Cerebellar cortex (tissue), 1 donor: ENCODE measurements at places on chromosomes 16 and 17.
A peak's percentile ranks its signal among the peaks of the same experiment; 100 is the strongest.

GRCh38 chr17:58002154-58002948, 4.7 kb downstream of the SRSF1 start:
- no peak for DNase-seq

DNA sequence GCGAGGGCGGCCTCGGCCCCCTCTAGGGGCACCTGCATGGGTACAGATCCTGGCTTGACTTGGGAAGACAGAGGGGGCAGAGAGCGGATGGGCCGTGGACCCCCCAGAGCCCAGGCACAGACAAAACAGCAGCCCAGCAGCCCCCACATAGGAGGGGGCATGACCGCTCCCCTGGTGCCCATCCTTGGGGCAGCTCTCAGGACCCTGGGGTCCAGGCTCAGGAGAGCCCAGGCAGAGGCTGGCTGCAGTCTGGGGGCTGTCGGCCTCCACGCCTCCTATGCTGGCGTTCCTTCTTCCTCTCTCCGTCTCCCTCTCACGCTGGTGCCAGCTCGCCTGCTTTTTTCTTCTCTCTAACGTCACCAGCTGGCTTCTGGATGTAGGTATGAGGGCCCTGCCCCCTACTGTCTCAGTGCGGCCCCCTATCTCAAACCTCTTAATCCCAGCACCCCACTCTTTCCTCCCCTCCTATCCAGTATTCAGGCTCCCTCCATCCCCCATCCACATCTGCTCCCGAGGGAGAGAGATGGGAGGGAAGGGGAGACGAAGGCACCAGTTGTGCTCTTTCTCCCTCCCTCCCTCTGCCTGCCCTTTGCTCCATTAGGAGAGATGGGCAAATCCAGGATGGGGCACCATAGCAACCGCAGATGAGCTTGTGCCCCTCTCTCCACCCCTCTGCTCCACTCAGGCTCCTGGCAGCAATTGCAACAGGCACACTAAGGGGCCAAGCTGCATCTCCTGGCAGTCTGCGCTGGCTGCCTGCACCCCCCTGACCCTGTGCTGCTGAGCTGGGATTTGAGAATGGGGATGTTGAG, at the start of gene GPR179:
Gene GPR179 (minus strand): TSS at position 349 of the 812 bp plus-strand sequence. CDS start 167 bp downstream, at position 182.
- no peak for DNase-seq

DNA sequence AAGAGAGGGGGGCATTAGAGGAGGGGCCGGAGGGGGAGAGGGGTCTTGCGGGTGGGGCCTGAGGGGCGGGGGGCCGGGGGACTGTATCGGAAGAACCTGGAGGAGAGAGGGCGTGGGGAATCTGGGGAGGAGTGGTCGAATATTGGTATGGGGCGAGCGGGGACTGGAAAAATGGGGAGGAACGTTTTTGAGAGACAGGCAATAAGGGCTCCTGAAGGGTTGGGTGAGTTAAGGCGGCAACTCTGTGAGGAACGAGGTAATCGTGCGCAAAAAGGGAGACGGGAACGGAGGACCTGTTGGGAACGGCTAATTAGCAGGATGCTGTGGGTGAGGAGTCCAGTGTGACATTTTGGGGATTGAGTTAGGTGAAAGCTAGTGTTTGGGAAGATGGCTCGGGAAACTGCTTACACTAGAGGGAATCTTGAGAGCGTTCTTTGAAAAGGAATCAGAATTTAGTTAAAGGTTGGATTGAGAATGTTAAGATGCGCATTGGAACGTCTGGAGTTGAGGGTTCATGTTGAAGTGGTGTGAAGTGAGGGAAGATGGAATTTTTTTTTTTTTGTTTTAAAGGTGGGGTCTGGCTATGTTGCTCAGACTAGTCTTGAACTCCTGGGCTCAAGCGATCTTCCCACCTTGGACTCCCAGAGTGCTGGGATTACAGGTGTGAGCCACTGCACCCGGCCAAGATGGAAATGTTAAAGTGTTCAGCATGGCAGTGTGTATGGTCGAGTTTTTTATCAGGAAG, 662 bp downstream of the WIPF2 start:
- peak; percentile 67 for DNase-seq

DNA sequence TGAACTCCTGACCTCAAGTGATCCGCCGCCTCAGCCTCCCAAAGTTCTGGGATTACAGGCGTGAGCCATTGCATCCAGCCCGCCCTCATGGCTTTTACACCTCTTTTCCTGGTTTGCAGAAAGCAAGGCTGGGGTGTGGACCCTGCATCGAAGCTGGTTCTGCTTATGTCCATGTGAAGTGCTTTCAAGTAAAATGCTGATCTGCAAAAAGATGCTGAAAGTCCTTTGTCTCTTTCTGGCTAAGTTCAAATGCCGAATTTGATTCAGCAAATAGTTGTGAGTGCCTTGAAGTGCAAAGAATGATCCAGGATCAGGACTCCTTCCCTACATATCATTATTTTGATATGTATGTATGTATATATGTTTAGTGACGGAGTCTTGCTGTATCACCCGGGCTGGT, 17.1 kb downstream of the NAA60 start:
- DNase-seq, result no peak

GRCh38 chr17:64599187-64599676, 62.9 kb downstream of the SMURF2 start:
- DNase-seq, result no peak

DNA sequence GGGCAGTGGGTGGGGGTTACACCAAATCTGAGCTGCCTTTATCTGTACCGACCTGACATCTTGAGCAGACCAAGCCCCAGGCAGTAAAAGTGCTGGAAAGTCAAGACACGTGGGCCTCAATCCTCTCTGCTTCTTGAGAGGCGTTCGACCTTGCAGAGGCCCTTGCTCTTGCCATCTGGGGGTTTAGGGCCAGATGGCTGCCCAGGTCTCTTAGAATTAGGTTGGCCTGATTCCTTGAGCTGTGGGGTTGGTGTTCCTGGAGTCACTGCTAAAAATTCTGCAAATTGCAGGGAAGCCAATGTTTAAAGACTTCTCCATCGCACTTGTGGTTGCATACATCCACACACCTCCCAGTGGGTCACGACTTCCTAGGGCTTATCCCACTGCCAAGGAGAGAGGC, 238.2 kb upstream of the ASIC2 start:
- peak; percentile 63 for DNase-seq

GRCh38 chr17:74298778-74299177, 24.7 kb downstream of the DNAI2 start:
- DNase-seq, result no peak

- no peak for DNase-seq
These were observed 12.7 kb downstream of the HIC1 start for GRCh38 chr17:2067608-2068024.

GRCh38 chr17:1693339-1693738, 8.7 kb upstream of the PRPF8 start:
- DNase-seq, result no peak

DNA sequence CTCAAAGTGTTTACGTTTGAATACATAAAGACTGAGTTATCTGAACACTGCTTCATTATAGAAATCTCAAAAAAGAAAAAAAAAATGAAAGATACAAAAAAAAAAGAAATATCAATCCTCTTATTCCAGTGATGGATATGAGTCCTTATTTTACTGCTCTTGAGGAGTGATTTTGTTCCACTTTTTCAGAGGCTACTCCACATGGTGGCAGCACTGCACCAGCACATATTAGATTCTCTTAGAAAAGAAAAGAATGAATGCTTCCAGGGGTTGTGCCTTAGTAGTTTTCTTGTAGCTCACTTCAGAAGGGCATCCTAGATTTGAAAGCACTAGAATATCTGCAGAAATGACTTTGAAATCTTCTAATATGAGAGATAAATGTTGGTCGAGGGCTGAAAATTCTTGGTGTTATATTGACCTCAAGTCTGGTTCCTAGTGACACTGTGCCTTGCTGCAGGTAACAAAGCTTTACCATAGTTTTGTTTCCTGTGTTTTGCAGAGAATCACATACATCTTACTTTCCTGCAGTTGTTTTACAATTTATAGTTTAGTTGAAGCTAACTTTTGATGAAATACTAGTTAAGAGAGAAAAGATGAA, 25.9 kb downstream of the AP2B1 start:
- DNase-seq, result peak; percentile 64

- DNase-seq, result no peak
These were observed 145.5 kb downstream of the AXIN2 start for GRCh38 chr17:65415991-65416390.

GRCh38 chr17:66564992-66565465, 262.6 kb downstream of the PRKCA start:
- DNase-seq, result no peak

- DNase-seq, result no peak
These were observed 10.9 kb downstream of the STH start for GRCh38 chr17:46009681-46010596.

DNA sequence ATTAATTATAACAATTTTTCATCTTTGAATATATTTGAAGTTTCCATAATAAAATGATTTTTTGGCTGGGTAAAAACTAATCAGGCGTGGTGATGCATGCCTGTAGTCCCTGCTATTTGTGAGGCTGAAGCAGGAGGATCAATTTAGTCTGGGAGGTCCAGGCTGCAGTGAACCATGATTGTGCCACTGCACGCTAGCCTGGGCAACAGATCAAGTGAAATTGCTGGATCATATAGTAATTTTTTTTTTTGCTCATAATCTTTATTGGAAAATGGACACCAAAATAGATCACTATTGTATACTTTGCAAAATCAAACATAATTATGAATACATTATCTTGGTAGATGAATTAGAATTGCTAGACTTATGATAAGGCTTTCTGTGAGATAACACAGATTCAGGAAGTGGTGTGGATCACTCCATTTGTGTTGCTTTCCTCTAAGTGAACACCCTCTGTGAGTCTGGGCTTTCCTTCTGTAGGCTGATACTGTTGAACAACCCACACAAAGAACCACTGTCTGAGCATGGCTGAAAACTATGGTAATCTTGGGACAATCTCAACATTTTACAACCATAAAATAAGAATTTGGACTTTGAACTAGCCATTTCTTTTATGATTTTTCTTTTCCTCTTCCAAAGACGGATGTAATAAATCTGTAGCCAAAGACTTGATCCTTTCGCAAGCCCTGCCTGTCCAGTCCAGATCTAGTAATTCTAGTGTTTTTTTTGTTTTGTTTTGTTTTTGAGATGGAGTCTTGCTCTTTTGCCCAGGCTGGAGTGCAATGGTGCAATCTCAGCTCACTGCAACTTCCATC, 5.6 kb upstream of the ST3GAL2 start:
- DNase-seq, result no peak

DNA sequence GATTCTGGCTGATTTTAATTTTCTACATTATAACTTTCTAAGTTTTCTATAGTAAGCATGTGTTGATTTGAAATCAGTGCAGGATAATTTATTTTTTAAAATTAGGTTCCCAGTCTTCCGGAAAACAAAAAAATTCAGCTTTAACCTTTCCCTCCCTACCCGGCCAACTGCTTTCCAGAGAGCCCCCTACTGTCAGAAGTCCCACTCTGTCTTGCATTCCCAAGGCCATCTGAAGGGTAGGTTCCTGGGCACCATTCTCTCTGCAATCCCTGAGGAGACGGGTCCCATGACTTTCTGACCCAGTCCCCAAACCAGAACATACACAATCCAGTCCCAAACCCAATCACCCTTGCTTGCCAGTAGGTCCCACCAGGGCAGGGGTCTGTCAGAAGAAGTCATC, 200.3 kb downstream of the CYLD start:
- no peak for DNase-seq

- peak; percentile 85 for DNase-seq
These were observed at the start of gene ARMC7 for GRCh38 chr17:75109407-75110233. Gene ARMC7 (plus strand): TSS chr17:75109969. CDS start chr17:75110289, 320 bp downstream.
